ENCODE measurements at places on chromosomes 4 and X.

GRCh38 chrX:97006167-97006566 is 122.5 kb downstream of the RPA4 start:
- DNase-seq: no peak

GRCh38 chrX:111868726-111869638 is 7.0 kb upstream of the TRPC5OS start:
- no peak for DNase-seq

- no peak for DNase-seq
Measured at GRCh38 chr4:107863850-107864371, 39.2 kb downstream of the SGMS2 start.

GRCh38 chr4:112926819-112927218 is 122.6 kb upstream of the ANK2 start:
- DNase-seq: no peak

GRCh38 chrX:12489341-12489740 is 301.9 kb upstream of the PRPS2 start:
- DNase-seq: peak; percentile 1

Data from AG10803 (cell line).